ENCODE measurements at places on chromosomes 3 and 15.

GRCh38 chr15:94041746-94042145, 189.6 kb upstream of the MCTP2 start:
- DNase-seq, result no peak

GRCh38 chr3:195468841-195469240, 26.0 kb upstream of the ACAP2 start:
- DNase-seq, result no peak

DNA sequence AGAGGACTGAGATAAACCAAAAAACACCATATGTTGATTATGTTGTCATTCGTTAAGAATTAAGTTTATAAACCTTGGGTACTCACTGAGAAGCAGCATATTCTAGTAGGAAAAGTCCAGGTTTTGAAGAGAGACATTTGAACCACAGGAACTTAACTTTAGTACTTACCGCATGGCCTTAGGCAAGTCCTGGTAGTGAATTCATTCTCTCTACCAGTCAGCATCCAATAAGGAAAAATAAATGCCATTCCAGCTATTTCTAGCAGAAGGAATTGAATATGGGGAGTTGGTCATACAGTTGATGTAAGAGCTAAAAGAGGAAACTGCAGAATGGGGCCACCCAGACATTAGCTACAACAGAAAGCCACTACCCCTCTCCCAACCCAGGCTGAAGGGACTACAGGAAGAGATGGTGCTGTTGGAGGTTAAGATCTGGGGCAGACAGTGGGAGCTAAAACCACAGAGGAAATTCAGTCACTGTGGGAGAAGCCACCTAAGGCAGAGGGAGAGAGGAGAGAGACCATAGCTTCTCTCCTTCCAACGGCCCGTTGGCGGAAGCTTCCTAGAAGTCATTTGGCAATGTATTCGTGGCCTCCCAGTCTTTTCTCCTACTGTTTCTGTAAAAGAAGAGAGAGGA, 133.8 kb upstream of the RARB start:
- no peak for DNase-seq

DNA sequence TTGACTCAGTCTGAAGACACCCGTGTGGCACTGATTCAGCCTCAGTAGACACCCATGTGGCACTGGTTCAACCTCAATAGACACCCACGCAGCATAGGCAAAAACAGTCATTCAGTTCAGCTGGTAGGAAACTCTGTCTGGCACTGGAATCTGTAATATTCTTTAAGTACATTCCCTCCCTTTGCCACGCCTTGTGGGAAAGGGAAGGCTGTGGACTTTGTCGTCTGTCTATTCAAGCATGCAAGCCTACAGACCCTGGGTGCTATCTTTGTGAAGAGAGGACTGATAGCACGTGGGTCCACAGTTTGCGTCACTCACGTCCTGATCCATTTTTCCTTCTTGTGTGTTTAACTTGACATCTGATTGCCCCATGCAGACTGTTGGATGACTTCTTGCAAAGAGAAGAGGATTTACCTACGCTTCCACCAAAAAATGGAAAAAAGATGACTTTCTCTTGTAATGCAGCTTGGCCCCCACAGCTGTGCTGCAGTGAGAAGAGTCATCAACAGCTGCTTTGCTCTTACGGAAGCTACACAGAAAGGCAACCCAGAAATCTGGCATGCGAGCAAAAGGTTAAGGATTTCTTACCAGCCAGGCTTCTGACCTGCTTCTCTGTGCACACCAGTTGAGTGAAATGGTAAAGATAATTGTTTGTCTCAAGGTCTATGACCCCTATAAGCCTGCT, 278.1 kb downstream of the ULK4 start:
- peak; percentile 73 for DNase-seq

- DNase-seq, result no peak
Measured at GRCh38 chr3:73555076-73555475, 69.7 kb downstream of the PDZRN3 start.

GRCh38 chr3:131933665-131934064, 101.1 kb downstream of the CPNE4 start:
- peak; percentile 20 for DNase-seq

DNA sequence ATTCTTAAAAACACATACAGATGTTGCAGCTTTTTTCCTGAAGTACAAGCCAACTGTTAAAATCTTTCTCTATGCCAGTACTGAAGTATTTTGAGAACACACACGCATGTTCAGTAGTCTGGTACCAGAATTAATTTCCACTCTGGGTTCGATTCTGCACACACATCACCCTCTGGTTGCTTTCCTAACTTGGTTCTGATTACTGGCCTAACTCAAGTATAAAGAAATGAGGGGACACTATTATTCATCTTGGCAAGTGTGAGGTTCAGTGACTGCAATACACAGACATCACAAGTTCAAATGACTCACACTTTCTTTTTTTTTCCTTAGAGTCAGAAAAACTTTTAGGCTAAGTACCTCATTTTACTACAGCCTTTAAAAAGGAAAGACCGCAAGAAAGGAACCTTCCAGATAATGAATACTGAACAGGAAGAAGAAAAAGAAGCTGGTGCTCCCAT, 37.4 kb upstream of the LDHAL6B start:
- DNase-seq, result peak; percentile 79

DNA sequence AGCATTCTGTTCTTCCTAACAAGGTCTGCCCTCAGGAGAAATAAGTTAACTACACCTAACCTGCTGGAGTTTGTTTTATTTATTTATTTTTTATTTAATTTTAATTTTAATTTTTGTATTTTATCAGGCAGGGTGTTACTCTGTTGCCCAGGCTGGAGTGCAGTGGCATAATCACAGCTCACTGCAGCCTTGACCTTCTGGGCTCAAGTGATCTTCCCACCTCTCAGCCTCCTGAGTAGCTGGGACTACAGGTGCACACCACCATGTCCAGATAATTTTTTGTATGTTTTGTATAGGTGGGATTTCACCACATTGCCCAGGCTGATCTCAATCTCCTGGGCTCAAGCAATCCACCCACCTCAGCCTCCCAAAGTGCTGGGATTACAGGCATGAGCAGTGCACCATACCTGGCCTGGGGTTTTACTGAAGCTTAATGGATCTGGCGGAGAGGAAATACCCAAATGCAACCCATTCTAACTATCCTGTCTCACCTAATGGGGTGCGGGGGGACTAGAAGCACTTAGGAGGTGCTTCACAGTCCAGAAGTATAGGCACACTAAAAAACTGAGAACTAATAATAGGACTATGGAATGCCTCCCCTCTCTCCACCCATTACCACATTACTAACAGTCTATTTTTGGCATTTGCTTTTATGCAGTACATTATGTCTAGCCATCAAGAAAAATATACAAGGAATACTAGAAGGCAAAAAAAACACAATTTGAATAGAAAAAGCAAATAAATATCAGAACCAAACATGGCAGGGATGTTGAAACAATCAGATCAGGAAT, 61.4 kb downstream of the TTBK2 start:
- DNase-seq, result no peak

GRCh38 chr3:126340081-126340511, 17.1 kb downstream of the KLF15 start:
- no peak for DNase-seq

DNA sequence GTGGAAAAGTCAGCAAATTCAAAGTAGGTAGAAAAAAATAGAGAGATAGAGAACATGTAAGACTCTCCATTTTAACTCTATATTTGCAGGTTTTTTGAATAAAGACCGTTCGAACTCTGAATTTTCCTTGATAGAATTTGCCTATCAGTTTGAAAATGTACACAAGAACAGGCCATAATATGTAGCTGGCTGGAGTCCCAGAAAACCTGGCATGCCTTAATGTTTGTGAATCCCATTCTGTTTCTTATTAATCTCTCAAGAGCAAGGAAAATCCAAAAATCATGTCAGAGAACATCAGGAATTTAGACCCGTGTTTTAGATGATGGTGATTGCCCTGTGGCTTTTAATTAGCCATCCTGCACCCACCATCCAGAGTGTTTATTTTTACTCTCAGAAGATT, 7.2 kb upstream of the CFAP161 start:
- DNase-seq, result peak; percentile 49

DNA sequence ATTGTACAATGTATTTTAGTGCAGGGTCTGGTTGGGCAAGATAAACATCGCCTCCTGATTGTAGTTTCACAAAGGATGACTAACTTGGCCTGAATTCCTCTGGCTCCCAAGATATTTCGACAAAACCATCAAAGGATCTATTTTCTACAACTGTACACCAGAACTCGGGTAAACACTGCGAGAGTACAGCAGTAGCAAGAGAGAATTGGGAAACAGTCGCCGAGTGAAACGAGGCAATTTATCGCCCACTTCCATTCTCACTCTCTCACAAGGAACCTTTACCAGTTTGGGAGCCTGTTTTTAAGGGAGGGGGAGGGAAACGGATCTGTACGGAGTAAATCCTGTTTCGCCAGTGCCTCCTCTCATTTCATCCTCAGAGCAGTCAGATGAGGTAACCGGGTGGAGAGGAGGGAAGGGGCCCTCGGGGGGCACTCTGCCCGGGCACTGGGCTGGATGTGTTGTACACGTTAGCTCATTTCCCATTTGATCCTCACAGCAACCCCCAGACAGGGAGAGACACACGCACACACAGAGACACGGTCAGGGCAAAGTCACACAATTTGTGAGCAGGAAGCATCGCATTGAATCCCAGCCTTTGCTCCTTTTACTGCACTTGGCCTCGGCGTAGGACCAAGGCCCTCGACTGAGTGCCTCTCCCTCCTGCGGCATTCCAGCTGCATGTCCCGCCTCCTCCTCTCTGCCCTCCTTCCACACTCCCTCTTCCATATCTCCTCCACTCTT, 120.1 kb downstream of the LIPC start:
- DNase-seq, result peak; percentile 92

- no peak for DNase-seq
Measured at GRCh38 chr3:150798122-150798618, 35.2 kb upstream of the SIAH2 start.

GRCh38 chr15:52408823-52409222, 113.2 kb upstream of the MYO5C start:
- no peak for DNase-seq

GRCh38 chr15:82763361-82764116, 42.3 kb downstream of the FSD2 start:
- no peak for DNase-seq

DNA sequence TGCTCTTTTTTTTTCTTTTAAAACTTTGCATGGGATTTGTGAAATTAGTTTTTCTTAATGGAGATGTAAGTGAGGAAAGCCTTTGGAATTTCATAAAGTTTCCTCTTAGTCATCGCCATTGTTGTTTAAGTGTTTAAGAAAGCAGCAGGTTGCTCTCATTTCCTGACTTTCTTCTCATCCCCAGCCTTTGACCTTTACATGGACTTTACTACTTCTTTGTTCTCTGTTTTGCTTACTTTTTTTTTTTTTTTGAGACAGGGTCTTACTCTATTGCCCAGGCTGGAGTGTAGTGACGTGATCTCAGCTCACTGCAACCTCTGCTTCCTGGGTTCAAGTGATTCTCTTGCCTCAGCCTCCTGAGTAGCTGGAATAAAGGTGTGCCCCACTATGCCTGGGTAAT, 38.6 kb downstream of the FBXL2 start:
- DNase-seq, result peak; percentile 17

- no peak for DNase-seq
Measured at GRCh38 chr15:25792128-25792527, 71.0 kb downstream of the ATP10A start.

- peak; percentile 80 for DNase-seq
Measured at GRCh38 chr3:101890716-101891115, 41.4 kb downstream of the NFKBIZ start.

- no peak for DNase-seq
Measured at GRCh38 chr3:152508705-152509104, 240.0 kb downstream of the MBNL1 start.

DNA sequence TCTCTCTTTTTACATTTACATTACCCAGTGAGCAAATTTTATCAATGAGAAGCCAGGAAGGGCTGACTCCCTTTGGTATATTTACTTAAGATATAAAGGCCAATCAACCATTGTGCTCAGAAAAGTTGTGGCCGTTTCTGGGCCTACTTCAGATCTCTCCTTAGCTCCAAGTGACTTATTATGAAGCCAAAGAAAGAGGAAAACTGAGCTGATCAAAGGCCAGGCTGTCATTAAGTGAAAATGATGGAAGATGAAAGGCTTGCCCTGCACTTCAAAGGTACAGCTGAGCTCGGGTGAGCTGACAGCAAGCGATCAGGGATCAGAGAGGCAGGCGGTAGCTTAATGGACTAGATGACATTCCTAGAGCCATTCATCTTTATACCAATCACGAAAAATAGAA, 24.8 kb downstream of the VGLL4 start:
- DNase-seq, result no peak

GRCh38 chr15:66007663-66008262, 138.5 kb downstream of the RAB11A start:
- no peak for DNase-seq

GRCh38 chr15:99504071-99504822, 61.5 kb upstream of the MEF2A start:
- no peak for DNase-seq

GRCh38 chr15:62390791-62391640, 225.9 kb upstream of the C2CD4B start:
- no peak for DNase-seq

DNA sequence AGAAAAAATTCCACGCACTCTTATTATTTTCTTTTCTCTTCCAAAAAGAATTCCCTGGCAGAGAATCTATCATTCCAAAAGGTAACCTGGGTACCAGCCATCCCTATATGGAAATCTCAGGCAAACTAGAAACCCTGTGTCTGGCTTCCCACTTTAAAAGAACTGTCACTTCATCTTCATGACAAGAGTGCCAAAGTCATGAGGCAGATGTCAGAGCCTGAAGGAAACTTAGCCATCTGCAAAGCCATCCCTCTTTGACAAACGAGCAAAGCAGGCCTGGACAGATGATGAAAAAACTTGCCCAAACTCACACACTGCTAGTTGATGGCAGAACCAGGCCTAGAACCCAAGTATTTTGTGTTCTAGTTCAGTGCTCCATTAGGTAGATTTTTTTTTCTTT, 15.9 kb downstream of the SSR3 start:
- no peak for DNase-seq

- DNase-seq, result no peak
Measured at GRCh38 chr15:25176991-25177954, 222.5 kb downstream of the SNRPN start.

- no peak for DNase-seq
Measured at GRCh38 chr15:78374436-78375393, 34.6 kb downstream of the CRABP1 start.

GRCh38 chr15:28989239-28989830, 103.6 kb downstream of the APBA2 start:
- DNase-seq, result peak; percentile 23

DNA sequence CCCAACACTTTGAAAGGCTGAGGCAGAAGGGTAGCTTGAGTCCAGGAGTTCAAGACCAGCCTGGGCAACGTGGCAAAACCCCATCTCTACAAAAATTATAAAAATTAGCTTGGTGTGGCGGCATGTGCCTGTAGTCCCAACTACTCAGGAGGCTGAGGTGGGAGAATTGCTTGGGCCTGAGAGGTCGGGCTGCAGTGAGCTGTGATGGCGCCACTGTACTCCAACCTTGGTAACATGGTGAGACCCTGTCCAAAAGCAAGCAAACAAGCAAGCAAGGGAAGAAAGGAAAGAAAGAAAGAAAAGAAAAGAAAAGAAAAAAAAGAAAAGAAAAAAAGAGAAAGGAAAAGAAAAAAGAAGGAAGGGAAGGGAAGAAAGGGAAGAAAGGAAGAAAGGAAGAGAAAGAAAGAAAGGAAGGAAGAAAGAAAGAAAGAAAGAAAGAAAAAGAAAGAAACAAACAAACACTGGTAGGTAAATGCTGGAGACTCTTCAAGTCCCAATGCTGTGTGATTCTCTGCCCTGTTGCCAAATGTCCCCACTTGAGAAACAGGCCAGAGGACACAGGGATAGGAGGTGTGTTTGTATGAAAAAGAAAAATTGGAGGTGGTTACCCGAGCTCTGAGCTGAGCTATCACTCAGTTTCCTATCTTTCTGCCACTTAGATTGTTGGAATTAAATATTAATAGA, 121.1 kb downstream of the RAB11A start:
- no peak for DNase-seq

- peak; percentile 79 for DNase-seq
Measured at GRCh38 chr3:70982700-70983140, 600.8 kb downstream of the FOXP1 start.

Data from fibroblast of skin of abdomen (primary cell).